Stimulated activated naive CD4-positive, alpha-beta T cell treated with Interleukin-2 at 50 U/mL for 16 hours (primary cell): ENCODE measurements at places on chromosomes 3 and 15.

GRCh38 chr3:73213896-73214295, 152.4 kb downstream of the EBLN2 start:
- no peak for DNase-seq

DNA sequence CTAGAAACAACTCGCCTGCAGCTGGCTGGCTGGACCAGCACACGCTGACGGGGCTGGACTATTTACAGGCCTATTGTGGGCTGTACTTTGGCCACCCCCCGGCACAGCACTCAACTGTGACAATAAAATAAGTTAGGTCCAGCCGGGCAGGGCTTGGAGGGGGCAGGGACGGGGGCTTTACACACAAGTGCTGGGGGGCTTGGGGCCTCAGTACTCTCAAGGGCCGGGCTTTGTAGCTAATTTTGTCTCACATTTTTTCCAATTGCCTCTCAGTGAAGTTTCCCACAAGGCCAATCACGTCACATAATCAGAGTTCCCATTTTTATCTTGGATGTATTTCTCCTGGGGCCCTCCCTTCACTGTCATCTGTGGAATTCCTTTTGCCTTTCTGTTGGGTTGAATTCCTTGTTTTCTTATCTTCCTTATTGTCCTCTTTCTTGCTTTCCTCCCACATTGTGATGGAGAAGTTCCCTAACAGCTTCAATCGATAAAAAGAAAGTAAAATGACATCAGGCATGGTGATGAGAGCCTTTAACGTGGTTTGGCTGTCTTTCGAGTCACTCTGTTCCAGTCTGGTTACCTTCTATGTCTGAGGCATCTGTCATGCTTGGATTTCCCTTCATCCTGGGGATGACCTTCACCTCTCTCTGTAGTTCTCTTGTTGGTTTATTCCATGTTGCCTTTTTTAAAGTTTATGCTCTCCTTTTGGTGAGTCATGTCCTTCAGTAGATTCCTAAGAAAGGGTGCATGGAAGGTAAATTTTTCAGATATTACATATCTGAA, 44.1 kb upstream of the CMTM7 start:
- no peak for DNase-seq

GRCh38 chr3:175648899-175649298, 789.8 kb downstream of the NAALADL2 start:
- DNase-seq, result no peak

- no peak for DNase-seq
Measured at GRCh38 chr3:139532976-139533375, 6.6 kb downstream of the RBP1 start.

DNA sequence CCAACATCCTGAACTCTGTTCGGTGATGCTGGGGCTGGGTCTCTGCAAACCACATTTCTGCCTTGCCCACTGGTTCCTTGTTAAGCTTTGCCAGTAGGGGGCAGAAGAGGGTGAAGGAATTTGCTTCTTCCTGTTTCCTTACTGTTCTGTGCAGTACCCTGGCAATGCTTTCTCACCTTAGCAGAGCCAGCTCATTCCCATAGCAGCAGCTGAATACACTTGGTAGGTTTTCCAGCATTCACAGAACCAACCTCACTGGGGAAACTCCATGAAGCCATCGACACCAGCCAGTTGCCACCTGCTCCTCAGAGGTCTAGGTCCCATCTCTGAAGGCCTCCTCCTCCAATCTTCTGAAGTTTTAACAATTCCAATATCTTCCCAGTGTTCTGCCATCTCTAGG, 308.4 kb downstream of the PDCD6IP start:
- DNase-seq, result no peak

GRCh38 chr15:72141171-72142084, 23.2 kb downstream of the SENP8 start:
- DNase-seq, result no peak

DNA sequence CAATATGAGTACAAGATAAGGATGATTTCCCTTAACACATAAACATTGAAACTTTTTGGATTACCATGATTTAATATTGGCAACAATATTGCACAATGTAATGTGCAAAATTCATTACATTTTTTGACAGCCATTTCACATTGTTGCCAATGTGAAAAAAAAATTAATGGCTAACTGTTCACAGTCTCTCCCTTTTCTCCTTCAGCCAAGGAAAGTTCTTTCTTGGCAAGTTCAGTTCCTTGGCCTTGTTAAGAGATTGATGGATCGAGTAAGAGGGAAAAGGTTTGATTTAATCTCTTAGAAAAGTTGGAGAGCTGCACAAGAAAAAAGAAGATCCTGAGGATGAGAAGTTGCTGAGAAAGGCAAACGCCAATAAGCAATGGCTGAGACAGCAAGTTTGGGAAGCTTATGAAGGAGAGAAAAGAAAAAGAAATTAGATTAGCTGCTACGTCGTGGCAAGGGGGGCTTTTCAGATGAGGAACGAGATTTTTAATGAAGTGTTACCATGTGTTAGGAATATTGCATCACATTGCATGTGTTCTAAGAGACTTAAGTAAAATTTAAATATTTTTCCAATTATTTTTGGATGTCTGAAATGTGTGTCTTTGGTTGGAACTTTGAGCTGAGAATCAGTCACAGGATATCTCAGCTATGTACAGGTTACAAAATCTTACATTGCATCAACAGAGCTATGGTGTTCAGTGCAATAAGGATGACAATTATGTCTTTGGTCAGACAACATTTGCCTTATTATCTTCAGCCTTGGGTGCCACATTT, 61.4 kb upstream of the ZNF280D start:
- no peak for DNase-seq

- DNase-seq, result no peak
Measured at GRCh38 chr3:119235151-119235550, 5.5 kb downstream of the B4GALT4 start.

DNA sequence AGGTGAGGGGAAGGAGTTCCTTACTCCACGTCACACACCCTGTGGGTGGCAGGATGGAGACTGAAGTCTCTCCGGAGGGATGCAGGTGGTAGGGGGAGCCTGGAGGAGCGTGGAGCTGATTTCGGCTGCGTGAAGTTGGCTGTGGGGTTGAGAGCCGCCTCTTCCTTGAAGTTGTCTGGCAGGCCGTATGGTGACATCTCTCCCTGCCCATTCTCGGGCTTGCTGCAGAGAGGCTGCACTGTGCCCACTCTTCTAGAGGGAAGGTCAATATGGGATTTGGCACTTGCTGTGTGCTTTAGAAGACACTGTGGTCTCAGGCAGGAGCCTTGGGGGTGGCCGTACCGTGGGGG, 13.4 kb upstream of the FBLN2 start:
- no peak for DNase-seq

DNA sequence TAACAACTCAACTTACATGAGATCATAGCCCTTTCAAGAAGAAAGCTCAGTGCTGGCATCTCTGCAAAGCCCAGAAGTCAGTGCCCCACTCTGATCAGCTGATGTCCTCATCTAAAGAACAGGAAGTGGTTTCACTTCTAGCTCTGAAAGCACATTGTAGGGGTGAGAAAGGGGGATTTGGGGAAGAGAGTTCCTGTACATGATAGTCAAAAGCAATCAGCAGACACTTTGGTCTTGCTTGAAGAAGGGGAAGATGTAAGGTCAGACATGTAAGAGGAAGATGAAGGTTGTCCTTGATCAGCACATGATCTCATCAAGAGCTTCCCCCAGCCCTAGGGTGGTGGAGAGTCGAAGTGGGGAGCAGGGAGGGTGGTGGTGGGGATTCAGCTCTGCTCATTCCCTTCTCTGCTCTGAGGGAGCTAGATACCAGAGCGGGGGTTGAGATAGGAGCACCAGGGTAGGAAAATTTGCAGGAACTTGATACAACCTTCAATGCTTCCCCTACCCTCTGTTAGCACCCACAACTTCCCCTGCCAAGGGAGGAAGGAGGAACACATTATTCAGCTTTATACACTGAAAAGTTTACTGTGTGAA, 76.4 kb upstream of the ETV5 start:
- DNase-seq, result no peak

DNA sequence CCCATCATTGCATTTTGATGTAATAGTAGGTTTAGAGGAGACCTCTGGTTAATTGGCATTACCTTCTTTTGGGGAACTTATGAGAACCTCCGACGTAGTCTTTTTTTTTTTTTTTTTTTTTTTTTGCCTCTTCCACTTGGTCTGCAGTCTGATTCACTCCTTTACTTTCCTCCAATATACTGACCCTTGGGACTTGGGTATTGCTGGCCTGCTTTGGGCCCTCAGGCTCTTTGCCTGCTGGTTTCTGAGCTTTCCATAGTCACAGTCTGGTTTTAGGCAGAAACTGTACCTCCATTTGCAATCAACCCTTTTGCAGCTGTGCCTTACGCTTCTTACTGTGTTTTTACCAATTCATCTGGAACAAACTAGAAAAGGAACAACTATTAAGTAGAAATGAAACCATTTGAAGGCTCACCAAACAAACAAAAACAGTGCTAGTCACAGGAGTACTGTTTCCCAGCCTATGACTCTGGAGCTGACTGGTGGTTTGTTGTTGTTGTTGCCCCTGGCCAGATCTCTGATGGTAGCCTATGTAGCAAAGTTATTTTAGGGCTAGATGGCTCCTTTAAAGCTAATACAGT, 272.8 kb downstream of the BBX start:
- DNase-seq, result no peak

GRCh38 chr3:146072061-146072460, 88.9 kb downstream of the PLOD2 start:
- no peak for DNase-seq

DNA sequence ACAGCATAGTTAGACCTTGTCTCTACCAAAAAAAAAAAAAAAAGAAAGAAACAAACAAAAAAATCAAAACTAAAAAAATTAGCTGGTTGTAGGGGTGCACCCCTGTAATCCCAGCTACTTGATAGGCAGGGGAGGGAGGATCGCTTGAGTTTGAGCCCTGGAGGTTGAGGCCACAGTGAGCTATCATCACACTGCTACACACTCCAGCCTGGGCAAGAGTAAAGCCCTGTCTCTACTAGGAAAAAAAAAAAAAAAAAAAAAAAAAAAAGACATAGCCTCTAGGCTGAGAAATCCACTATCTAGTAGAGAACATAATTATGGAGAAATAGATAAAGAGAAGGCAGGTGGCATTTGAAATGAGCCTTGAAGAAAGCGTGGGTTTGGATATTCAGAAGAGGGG, 2.2 kb upstream of the CHRNA5 start:
- DNase-seq, result no peak

DNA sequence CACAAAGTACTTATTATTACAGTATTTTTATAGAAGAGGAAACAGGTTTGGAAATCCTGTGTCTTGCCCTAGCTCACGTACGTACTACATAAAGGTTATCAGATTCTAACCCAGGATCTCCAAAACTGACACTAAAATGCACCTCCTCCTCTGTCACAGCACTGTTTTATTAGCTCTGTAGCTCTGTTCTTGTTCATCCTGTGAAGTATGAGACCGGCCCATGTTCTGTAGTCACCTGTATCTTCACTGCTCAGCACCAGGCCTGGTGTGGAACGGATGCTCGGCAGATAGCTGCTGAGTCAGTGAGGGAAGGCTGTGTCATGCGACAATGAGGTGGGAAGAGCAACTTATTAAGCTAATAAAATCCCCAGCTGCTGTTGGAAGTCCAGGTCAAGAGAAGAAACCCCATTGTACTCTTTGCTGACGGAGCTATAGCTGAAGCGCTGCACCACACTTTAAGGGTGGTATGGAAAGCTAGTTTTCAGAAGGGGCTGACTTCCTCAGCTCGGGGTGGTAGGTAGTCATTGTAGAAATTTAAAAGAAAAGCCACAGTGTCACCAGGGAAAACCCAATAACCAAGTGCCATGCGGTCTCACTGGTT, 22.8 kb downstream of the BCL2A1 start:
- no peak for DNase-seq

DNA sequence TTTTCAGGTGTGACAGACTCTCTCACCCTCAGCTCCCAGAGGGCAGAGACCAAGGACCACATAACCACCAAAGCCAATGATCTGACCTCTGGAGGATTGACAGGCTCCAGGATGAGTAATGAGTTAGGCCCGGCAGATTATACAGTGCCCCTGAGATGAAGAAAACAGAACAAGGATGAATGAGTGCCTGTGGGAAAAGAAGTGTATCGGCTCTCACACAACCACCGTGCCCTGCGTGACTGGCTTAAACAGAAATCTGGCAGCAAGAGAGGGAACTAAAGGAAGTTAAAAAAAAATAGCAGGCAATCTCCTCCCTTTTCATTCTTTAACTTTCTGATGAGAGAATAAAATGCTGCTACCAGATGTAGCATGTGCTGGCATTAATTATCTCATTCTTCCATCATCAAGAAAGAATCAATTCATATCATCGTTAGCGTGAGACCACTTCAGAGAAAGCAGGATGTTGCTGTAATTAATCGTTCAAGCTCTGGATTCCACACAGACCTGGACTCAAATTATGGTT, 227.5 kb upstream of the COL8A1 start:
- no peak for DNase-seq

DNA sequence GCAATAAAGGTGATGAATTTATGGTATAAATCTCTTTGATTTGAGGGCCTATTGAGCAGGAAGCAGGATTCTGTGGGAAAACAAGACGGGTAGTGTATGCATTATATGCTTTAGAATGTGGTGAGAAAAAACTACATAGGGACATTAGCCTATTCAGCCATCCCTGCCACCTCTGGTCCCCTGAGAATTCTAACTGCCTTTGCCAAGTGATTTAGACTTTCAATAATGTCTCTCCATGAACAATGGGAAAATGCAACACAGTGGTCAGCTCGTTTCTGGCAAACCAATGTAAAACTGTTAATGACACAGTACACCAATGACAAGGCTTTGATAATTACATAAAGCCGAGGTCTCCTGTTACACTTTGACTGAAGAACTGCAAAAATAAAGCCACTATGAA, 314.7 kb upstream of the CNTN4 start:
- DNase-seq, result no peak

DNA sequence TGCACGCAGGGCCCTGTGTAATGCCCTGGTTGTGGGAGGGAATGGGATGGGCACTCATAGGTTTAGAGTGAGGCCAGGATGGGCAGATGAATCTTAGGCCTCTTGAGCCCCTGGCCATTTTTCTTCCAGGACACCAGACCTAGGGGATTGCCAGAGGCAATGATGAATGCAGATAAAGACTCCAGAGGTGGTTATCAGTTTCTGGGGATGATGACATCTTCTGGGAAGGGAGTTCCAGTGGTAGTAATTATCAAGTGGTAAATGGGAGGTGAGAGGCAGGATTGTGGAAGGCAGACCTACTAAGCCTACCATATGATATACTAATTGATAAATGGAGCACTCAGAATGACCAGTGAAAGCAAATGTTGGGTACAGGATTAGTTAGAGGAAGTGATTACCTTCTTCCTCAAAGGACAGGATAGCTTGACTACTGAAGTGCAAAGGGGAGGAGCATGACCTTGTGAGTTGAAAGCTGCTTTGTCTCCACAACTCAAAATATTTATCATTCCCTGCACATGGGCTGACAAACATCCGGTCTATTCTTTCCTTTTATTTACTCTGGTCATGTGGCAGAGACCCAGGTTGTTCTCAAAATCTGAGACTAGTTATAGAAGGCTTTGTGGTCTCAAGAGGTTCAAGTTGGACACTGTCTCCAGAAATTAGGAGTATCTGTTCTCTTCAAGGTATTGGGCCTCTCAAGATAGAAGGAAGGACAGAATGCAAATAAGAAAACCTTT, 10.2 kb upstream of the MAPK6 start:
- no peak for DNase-seq

GRCh38 chr3:184846496-184846895, 34.5 kb downstream of the VPS8 start:
- no peak for DNase-seq
